ENCODE measurements at places on chromosomes 7 and 10.
A peak's percentile ranks its signal among the peaks of the same experiment; 100 is the strongest.

DNA sequence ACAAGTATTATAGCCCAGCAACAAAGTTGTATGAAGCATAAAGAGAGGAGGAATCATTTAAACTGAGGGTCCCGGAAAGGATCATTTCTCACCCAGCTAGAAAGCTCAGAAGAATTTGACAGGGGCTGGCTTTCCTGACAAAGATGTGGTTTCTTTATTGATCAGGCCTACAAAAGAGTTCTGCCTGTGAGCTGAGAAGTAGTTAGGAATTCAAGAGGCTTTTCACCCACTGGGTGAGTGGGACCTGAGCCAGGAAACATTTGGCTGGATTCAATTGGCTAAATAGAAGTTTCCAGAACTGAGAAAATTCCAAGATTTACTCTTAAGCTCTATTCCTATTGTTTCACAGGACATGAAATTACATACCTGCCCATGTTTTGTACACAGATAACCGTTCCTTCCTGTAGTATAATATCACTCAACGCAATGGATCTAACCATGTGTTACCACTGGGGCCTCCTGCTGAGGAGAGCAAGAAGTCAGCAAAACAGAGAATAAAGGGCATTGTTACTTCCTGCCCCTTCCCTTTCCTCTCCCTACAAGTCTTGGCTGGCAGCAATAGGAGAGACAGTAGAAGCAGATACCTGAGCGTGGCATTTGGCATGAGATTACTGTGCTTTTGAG is 53.9 kb upstream of the PAPSS2 start:
- DNase-seq: no peak

DNA sequence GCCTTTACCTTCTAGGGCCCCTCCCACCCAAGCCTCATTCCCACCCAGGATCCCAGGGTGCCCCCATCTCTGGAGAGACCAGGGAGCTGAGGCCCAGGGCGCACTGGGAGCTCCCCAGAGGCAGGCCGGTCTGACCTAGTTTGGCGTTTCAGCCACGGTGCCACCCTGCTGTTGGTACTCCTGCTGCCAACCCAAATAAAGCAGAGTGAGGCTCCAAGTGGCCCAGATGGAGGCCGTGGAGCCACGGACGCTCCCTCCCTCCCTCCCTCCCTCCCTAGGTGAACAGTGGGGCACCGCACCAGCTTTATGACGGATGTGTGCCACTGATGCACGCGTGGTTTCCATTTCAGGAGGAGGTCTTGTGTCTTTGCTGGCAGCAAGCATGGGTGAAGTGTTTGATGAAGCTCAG is 1.8 kb downstream of the INPP5A start:
- DNase-seq: no peak

- DNase-seq: no peak
Measured at GRCh38 chr7:919924-920341, 34.5 kb downstream of the ADAP1 start.

- DNase-seq: peak; percentile 38
Measured at GRCh38 chr7:150322114-150322832, 882 bp upstream of the LRRC61 start.

GRCh38 chr10:52486840-52487611 is 172.9 kb downstream of the DKK1 start:
- no peak for DNase-seq

DNA sequence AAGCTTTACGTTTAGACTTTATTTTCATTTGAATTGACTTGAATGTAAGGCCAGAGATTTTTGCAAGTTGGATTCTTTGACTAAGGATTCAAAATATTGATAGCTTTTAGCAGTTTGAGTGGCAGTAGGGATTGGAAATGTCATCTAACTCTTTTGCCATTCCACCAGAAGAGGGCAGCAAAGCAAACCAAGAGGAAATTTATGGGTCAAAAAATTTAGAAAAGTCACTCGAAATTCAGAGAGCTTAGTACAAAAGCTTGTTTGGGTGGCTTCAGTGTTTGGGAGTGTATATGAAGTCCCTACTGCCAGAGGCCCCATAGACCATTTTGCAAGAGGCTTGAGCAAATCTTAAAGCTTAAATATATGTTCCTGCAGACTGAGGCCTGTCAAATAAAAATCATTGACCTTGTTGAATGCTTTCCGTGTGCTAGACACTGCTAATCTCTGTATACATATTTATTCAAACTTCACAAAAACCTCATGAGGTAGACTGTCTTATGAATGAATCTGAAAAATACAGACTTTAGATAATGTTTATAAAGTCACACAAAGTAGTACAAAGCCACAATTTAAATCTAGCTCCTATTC is 44.6 kb upstream of the RSBN1L start:
- DNase-seq: peak; percentile 8

DNA sequence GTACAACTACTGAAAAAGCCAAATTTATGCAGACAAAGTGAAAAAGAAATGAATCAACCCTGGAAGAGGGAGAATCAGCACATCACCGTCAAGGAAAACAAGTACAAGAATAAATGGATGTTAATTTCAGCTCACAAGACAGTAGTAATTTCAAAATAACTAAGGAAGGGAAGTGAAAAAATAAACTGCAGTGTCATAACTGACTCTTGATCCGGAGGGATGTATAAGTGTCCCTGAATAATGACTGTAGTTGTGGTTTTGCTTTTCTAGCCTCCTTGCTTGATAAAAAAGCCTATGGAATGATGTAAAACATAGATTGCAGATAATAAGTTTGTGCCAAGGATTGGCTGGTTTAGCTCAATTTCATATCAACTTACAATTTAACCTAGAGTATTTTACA is 721.1 kb upstream of the C7orf33 start:
- no peak for DNase-seq

GRCh38 chr10:55867848-55868247 is 493.2 kb downstream of the ZWINT start:
- DNase-seq: no peak

GRCh38 chr7:101231644-101232043 is 6.0 kb downstream of the CLDN15 start:
- no peak for DNase-seq

- DNase-seq: no peak
Measured at GRCh38 chr7:2245883-2246675, 4.1 kb downstream of the NUDT1 start.

GRCh38 chr10:108112218-108112617 is 947.7 kb upstream of the SORCS1 start:
- no peak for DNase-seq

GRCh38 chr7:100859856-100860255 is 7.3 kb upstream of the TRIP6 start:
- DNase-seq: no peak

- DNase-seq: no peak
Measured at GRCh38 chr10:49594594-49594993, 15.5 kb upstream of the SLC18A3 start.

GRCh38 chr7:27133409-27134231 is 3.1 kb upstream of the HOXA4 start:
- no peak for DNase-seq

GRCh38 chr10:132404169-132404880 is 7.3 kb downstream of the PWWP2B start:
- DNase-seq: no peak

Measured in activated CD8-positive, alpha-beta memory T cell treated with anti-CD3 and anti-CD28 coated beads for 4 hours (primary cell).